ENCODE measurements at places on chromosomes 13 and 19.

DNA sequence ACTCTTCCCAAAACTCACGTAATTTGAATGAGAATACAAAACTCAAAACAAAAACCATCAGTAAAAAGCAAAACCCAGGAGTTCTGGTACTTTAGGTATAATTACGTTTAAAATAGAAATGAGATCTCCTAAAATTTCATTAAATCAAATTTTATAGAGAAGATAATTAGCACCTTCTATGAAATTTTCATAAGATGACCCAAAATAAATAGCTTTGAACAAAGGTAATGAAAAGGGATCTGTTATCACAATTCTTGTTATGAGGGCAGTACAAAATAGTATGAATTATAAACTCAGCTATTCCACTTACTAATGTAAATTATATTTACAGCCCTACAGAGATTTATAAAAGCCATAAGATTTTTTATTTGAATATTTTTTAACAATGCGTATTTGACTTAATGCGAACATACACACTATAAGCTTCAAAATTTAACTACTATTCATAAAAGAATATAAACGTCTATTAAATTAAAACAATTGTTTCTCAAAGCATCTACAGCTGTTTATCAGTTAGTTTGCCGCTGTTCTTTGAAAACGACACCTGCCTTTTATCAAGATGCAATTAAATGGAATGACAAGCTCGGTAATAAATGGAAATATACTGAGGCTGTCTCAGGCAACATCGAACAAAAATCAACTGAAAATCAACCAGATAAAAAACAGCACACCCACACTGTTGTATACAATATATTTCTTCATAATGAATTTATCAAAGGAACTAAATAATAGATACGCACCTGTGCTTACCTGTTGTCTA is 63.8 kb downstream of the KCNRG start:
- no peak for DNase-seq

- DNase-seq, result no peak
These were observed 381.1 kb downstream of the FGF14 start for GRCh38 chr13:102020611-102021216.

GRCh38 chr19:37929355-37929923 is 22.4 kb downstream of the SIPA1L3 start:
- DNase-seq, result no peak

GRCh38 chr13:75373988-75374387 is 108.0 kb downstream of the TBC1D4 start:
- no peak for DNase-seq

DNA sequence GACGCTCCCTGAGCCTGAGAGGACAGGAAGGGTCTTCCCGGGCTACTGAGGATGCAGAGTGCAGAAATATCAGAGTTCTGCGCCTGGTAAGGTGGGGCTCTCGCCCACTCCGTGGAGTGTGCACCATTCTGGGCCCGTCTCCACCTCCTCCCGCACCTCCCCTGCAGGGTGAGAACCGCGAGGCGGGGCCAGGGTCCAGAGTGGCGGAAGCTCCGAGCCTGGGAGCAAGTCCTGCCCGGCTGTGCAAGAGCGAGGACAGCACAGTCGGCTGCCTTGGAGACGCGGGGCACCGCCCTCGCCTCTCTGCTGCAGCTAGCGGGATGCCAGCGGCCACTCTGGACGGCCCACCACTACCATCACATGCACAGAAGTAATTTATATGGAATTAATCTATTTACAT is 2304.4 kb downstream of the PCDH9 start:
- DNase-seq, result no peak

DNA sequence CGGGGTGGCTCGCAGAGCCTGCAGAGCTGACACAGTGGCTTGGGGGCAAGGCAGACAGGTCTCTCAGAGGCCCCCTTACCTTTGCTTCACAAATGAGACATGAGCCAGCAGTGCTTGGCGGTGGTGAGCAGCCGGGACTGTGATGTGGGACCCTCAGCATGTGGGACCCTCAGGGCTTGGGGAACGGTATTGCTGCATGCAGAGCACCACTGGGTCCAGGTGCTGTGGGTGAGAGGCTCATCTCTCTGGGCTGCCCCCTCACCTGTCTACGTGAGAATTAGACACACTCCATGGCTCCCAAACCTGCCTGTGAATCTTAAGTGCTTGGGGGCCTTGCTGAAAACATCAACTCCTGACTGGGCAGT is 106.6 kb downstream of the COL4A2 start:
- no peak for DNase-seq

- no peak for DNase-seq
These were observed 12.5 kb downstream of the TNPO2 start for GRCh38 chr19:12711187-12711586.

- DNase-seq, result peak; percentile 73
These were observed 53.8 kb downstream of the EPS15L1 start for GRCh38 chr19:16417660-16418596.

DNA sequence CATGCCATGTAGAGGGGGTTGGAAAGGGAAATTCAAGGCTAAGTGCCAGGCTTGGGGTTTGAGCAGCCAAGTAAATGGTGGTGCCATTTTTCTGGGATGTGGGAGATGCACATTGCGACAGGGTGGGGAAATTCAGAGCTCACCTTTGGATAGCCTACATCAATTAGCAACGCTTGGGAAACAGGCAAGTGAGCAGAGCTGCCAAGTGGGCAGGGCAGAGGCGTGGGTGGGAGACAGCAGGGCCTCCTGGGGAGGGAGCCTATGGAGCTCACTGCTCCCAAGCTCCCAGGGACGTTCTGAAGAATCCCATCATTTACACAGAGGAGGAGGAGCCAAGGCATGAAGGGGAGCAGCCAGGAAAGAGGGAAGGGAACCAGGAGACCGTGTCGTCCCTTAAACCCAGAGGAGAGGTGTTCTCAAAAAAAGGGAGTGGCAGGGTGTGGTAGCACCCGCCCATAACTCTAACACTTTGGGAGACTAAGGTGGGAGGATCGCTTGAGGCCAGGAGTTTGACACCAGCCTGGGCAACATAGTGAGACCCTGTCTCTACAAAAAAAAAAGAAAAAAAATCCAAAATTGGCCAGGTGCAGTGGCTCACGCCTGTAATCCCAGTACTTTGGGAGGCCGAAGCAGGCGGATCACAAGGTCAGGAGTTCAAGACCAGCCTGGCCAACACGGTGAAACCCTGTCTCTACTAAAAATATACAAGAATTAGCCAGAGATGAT is 11.5 kb upstream of the CCNE1 start:
- DNase-seq, result no peak

GRCh38 chr19:4517451-4518057 is 732 bp downstream of the PLIN4 start:
- no peak for DNase-seq

DNA sequence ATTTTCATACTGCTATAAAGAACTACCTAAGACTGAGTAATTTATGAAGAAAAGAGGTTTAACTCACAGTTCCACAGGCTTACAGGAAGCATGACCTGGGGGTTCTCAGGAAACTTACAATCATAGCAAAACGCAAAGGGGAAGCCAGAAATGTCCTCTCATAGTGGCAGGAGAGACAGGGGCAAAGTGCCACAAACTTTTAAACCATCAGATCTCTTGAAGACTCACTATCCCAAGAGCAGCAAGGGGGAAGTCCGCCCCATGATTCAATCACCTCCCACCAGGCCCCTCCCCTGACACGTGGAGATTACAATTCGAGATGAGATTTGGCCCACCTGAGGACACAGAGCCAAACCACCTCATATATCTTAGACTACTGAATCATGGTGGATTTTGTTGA is 198.7 kb downstream of the KCTD12 start:
- DNase-seq, result no peak

DNA sequence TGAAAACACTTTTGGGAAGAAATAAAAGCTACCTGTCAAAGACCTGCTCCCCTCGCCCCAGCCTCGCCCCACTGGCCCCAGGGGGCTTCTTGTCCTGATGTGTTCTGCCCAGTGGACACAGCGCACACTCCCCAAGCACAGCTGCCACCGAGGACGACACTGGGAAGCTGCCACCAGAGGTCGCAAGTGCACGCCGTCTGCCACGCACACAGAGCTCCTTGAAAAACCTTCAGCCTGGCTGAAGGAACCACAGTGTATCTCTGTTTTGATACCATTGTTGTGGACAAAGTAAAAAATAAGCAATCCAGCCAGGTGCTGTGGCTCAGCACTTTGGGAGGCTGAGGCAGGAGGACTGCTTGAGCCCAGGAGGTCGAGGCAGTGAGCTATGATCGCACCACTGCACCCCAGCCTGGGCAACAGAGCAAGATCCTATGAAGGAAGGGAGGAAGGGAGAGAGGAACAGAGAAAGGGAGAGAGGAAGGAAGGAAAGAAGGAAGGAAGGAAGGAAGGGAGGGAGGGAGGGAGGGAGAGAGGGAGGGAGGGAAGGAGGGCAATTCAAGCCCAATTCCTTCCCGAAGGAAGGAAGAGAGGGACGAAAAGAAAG is 57.3 kb downstream of the CEBPG start:
- DNase-seq, result peak; percentile 61

GRCh38 chr13:46486270-46486669 is 66.7 kb upstream of the LRCH1 start:
- DNase-seq, result no peak

DNA sequence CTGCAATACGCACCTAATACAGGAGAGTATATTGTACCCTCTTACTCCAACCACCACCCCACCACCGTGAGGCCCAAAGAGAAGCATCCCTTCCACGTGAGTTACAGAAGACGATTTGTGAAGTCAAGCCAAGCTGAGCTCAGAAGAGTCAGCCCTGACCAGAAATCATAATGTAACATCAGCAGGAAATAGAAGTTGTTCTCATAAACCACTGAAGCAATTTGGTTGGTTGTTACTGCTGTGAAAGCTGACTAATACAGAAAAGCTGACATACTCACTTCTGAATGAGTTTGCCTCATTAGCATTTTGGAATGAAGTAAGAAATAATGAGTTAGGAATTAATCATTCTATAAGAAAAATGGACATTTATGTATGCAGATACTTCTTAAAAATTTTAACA is 749.4 kb upstream of the SLC10A2 start:
- no peak for DNase-seq

- no peak for DNase-seq
These were observed 539.9 kb downstream of the OLFM4 start for GRCh38 chr13:53568491-53568890.

- no peak for DNase-seq
These were observed 25.2 kb downstream of the DGKH start for GRCh38 chr13:42073683-42074082.

DNA sequence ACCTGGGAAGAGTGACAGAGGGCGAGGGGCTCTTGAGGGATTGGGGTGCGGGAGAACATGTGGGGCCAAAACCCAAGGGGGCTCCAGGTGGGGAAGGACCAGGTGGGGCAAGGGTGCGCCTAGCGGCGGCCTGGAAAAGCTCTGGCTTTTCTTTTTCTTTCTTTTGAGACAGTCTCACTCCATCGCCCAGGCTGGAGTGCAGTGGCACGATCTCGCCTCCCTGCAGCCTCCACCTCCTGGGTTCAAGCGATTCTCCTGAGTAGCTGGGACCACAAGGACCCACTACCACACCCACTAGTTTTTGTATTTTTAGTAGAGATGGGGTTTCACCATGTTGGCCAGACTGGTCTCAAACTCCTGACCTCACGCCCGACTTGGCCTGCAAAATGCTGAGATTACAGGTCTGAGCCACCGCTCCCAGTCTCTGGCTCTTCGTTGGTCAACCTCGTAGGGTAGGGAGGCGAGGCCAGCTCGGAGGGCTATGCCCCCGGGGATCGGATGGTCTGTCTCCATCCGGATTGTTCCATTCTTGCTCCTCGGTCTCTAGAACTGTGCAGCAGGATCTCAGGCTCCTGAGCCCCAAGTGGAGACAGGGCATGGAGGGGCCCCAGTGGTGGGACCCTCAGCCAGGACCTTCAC is 3.7 kb downstream of the GADD45B start:
- no peak for DNase-seq

GRCh38 chr13:32938314-32938713 is 77.9 kb upstream of the KL start:
- DNase-seq, result no peak

- no peak for DNase-seq
These were observed 11.8 kb upstream of the BTBD2 start for GRCh38 chr19:2027361-2027760.

DNA sequence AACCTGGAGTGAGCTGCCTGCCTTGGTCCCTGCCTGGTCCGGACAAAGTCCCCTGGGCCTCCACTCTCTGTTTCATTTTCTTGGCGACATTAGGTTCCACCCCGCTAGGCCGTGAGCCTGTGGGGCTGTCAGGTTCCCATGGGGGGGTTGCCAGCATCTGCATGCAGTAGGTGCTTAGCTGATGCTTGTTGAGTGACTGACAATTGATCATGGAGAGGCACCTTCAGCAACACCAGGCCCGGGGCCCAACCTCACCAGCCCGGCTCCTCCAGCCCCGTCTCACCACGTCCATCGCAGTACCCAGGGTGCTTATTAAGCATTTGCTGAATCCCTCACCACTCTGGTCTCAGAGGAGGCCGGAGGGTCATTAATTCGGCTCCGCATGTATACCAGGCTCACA is 13.4 kb downstream of the MISP start:
- DNase-seq, result no peak

- DNase-seq, result no peak
These were observed 140.6 kb downstream of the SIPA1L3 start for GRCh38 chr19:38047641-38048040.

DNA sequence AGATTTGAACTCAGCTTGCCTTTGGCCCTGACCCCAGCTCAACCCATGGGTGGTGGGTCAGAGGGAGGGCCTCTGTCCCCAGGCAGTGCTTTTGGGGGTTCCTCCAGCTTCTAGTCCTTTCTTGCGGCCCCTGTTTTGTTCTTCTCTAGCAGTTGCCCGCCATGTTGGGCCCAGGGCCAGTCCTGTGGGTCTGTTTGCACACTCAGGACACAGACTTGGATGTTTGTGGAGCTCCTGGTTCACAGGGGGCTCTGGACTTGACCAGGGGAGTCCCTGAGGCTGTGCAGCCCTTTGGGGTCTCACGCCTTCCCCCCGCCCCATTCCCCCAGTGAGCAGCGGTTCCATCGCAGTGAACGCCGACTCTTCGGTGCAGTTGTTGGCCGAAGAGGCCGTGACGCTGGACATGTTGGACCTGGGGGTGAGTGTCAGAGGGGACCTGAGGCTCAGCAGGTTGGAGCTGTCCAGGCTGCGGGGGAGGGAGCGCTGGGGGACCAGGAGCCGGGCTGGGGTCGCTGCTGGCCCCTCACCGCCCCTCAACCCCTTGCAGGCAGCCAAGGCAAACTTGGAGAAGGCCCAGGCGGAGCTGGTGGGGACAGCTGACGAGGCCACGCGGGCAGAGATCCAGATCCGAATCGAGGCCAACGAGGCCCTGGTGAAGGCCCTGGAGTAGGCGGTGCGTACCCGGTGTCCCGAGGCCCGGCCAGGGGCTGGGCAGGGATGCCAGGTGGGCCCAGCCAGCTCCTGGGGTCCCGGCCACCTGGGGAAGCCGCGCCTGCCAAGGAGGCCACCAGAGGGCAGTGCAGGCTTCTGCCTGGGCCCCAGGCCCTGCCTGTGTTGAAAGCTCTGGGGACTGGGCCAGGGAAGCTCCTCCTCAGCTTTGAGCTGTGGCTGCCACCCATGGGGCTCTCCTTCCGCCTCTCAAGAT is 2.5 kb downstream of the ATP5F1D start:
- DNase-seq, result peak; percentile 88

DNA sequence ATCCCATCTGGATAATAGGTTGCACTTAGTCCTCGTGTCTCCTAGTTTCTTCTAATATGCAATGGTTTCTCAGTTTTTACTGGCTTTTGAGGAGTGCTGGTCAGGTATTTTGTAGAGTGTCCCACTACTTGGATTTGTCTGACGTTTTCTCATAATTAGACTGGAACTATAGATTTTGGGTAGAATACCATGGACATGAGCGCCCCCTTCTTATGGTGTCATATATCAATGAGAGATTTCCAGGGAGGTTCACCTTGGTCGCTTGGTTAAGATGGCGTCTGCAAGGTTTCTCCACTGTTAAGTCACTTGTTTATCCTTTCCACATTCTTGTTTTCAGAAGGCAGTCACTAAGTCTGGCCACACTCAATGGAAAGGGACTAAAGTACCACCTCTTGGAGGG is 6.7 kb downstream of the SOHLH2 start:
- no peak for DNase-seq

All from CD4-positive, alpha-beta T cell treated with Interleukin-10 for 1 hour (primary cell).